M059J (cell line): ENCODE measurements at places on chromosomes 12 and 14.

DNA sequence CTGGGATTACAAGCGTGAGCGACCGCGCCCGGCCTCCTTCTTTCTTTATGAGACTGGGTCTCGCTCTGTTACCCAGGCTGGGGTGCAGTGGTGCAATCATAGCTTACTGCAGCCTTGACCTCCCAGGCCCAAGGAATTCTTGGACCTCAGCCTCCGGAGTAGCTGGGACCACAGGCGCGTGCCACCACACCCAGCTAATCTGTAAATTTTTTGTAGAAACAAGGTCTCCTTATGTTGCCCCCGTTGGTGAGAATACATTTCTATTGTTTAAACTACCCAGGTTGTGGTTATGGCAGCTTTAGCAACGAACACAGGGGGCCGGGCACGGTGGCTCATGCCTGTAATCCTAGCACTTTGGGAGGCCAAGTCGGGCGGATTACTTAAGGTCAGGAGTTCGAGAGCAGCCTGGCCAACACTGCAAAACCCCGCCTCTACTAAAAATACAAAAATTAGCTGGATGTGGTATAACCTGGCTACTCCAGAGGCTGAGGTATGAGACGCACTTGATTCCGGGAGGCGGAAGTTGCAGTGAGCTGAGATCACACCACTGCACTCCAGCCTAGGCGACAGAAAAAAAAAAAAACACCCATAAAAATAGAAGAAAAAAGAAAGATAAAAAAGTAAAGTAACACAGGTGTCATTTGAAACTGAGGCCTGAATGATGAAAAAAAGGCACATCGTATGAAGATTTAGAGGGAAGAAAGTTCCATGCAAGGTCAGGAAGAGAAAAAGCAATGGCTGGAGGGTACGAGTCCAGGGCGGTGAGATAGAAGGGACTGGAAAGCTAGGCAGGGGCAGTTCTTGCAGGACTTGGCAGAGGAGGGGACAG, 977 bp upstream of the TMEM120B start:
- peak; percentile 35 for DNase-seq

GRCh38 chr14:45728434-45729225, 475.6 kb upstream of the MIS18BP1 start:
- no peak for DNase-seq

GRCh38 chr12:109462868-109463692, 14.0 kb downstream of the KCTD10 start:
- DNase-seq: peak; percentile 98

DNA sequence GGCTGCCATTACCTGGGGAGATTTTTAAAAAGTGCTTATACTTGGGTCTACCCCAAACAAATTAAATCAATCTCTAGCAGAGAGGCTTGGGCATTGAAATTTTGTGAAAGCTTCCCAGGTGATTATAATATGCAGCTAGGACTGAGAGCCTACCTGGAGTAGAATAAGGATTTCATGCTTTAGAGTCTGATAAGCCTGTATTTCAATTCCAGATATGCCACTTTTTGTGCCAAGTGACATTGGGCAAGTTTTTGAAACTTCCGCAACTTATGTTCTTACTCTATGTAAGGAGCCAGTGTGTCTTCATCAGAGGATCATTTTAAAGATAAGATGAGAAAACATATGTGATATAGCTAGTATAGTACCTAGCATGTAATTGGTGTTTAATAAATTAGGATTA, 159.8 kb upstream of the LRIG3 start:
- no peak for DNase-seq

GRCh38 chr14:75144944-75145343, 18.1 kb upstream of the NEK9 start:
- no peak for DNase-seq

GRCh38 chr12:115172521-115172920, 488.5 kb upstream of the TBX3 start:
- peak; percentile 69 for DNase-seq

- DNase-seq: no peak
Observed at GRCh38 chr14:48008646-48009045, 333.2 kb upstream of the MDGA2 start.

- peak; percentile 57 for DNase-seq
Observed at GRCh38 chr12:116159175-116159574, 118.3 kb downstream of the MED13L start.

DNA sequence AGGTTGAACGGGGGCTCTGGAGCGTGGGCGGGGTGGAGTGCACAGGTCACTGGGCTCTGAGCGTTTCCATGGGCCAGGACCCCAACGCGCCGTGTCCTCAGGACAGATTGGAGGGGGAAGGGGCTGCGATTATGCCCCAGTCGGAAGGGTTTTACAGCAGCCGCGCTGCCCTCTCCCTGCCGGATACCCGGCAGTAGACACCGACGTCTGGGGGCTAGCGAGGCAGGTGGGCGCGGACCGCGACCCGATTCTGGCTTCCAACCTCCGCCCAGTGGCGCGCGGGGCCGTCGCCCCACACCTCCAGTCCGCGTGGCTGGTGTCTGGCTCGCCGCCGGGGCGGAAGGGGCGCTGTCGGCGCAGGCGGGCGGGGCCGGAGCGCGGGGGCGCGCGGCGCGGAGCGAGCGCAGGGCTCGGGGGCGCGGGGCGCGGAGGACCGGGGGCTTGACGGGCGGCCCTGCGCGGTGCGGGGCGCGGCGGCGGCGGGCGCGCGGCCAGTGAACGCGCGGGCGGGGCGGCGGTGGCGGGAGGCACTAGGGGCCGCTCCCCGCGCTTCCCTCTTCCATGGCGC, 2.4 kb upstream of the KIF26A start:
- DNase-seq: no peak

DNA sequence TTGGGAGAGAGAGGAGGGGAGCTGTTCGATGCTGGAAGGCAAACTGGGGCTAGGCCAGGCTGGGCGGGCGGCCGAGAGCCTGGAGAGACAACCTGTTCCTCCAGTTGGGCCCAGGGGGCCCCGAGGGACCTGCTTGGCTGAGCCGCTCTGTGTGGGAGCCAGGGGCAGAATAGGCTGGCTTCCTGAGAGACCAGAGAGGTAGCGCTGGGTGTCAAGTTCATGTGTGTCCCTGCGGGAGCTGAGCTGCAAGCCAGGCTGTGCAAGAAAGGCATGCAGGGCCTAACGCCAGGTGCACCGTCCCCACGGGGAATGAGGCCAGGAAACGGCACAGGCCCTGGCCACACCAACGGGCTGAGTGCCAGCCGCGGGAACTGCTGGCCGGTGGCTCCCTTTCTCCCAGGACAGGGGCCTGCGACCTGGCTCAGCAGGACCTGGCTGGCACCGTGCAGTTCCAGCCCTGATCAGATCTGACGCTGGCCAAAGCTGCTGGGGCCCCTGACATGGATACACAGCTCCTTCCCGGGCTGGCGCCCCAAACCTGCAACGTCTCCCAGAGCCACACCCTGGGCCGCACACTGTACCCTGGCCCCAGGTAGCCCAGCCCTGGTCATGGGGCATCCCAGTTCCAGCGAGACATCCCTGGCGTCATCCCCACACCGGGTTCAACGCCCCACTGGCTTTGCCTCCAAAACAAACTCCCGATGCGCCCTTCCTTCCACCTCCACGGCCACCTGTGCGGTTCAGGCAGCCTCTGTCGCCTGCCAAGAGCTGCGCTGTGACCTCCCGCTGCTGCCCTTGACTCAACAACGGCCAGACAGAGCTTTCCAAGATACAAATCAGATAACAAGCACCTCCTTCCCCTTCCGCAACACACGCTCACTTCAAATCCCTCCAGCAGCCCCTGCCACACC, 65.0 kb downstream of the RFLNA start:
- no peak for DNase-seq

DNA sequence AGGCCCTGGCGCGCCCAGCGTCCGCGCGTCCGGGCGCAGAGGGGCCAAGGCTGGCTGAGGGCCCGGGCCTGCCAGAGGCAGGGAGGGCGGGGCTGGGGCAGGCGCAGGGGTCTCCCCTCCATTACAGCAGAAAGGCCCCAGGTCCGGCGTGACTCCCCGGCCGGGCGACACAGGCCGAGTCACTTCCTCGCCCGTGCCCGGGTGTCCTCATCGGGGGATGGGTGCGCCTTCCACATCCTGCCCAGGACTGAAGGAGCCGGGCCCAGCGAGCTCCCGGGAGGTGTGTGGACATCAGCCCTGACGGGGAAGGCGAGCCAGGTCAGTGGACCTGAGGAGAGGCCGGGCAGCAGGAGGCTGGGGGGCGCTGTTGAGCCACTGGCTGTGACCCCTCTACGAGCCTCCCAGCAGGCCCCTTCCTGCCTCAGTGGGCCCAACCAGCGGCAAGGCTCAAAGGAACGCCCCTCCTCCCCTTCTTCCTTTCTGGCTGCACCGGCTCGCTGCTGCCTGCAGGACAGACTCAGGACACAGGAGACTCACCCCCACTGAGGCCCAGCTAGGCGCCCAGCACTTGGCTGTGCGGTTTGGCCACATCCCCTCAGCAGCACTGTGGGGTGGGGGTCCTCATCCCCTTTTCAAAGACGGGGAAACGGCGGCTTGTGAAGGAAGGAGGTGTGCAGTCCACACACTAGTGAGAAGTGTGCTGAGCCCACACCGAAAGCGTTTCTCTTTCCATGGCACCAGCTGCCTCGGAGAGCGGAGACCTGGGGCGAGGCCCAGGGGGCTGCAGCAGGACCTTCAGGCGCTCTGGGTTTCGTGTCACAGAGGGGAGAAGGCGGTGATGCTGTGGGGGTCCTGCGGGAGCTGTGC, 606 bp downstream of the TNFAIP2 start:
- DNase-seq: peak; percentile 54

- no peak for DNase-seq
Observed at GRCh38 chr14:101217080-101217463, 313.6 kb upstream of the RTL1 start.

- DNase-seq: no peak
Observed at GRCh38 chr14:86602263-86602662, 1072.3 kb downstream of the FLRT2 start.

DNA sequence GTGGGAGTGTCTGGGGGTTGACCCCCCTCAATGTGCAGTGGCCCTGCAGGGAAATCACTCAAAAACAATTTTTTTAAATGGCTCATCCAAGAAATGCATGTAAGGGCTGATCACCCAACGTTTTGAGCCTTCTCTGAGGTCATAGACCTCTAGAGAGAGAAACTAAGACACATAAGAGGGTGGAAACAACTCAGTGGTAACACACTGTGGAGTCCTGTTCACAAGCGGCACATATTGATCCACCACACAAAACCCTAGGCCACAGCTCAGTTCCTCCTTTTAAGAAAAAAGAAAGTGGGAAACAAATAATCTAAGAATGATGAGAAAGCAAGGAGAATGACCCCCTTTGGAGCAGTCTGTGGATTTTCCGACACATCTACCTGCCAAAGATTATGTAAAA, 83.0 kb upstream of the METAP2 start:
- no peak for DNase-seq

GRCh38 chr12:24544368-24544767, 404.5 kb downstream of the BCAT1 start:
- no peak for DNase-seq

DNA sequence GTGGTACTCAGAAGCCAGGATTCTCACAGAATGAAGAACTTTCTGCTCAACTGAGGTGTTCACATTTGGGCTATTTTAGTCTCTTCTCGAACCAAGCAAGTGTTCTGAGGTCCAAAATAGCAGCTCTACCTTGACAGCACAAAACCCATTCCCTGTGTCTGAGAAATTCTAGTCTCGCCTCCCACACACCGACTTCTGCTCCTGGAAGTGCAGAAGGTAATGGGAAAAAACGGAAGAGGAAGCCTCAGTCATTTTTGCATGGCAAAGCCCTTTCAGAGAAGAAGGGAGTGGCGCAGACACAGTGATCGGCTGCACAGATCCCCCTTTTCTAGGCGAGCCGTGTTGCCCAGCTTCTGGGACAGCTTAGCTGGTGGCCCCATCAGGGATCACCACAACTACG, 31.2 kb upstream of the VPS33A start:
- no peak for DNase-seq

GRCh38 chr12:12507121-12507520, 55.5 kb downstream of the DUSP16 start:
- DNase-seq: no peak

GRCh38 chr12:91274916-91275315, 92.3 kb upstream of the DCN start:
- DNase-seq: peak; percentile 28

DNA sequence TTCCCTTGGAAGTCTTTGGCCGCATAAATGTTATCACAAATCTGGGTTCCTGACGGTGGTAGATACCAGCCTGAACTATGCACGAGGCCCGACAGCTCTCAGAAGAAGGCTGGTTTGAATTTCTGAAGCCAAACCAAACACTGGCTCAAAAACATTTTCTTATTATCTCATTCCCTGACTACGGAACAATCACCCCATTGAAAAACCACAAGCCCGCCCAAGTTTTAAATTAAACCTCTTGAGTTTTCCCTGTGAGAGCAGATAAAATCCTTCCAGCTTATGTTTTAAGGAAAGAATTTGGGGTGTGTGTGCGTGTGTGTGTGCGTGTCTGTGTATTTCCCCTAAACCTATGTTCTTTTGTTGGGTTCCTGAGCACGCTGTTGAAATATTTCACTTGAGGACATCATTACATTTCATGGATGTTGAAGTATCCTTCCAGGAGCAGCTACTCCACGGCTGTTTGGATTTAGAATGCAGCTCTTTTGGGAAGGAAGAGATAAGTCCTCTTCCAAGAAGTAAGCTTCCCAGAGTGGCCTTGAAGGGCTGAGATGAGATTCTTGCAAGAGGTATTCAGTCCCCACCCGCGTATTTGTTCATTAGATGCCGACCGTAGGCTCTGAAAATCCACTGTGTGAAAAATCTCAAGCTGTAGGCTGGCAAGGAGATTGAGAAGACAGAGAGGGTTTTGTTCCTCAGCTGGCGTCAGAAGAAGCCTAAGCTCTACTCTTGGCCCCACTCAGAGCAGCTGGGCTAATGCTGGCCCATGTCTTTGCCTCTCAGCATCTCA, 131.0 kb upstream of the NCOR2 start:
- no peak for DNase-seq

- DNase-seq: no peak
Observed at GRCh38 chr14:50928002-50928635, 16.2 kb downstream of the PYGL start.

DNA sequence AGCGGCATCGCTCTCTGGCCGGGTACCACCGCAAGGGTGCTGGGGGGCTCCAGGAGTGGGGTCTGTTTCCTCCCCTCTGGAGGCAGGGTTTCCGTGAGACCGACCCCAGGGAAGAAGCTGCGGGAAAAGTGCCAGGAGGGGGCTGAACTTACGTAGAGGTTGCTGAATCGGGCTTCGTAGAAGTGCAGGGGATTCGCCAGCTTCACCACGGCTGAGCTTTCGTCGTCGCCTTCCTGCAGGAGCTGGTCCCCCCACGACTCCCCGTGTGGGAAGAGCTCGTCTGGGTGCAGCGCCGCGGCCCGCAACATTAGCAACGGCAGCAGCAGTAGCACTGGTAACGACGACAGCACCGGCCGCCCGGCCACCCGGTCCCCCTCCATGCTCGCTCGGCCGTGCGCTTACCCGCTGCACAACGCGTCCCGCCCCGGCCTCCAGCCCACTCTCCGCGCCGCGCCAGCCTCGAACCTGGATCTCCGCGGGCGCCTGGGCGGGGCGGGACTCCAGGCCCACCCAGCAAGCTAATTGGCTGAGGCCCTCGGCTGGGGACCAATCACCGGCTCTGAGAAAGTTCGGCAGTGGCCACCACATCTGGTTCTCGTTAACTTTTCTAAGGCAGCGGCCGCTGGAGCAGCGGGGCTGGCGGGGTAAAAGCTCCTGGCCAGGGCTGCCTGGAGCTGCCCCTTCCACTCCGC, at the start of gene NID2:
NID2 (minus strand) TSS at position 445 of the 692 bp plus-strand sequence; CDS start at position 380, 65 bp downstream.
- peak; percentile 92 for DNase-seq
